ENCODE measurements at places on chromosomes 1 and 21.

DNA sequence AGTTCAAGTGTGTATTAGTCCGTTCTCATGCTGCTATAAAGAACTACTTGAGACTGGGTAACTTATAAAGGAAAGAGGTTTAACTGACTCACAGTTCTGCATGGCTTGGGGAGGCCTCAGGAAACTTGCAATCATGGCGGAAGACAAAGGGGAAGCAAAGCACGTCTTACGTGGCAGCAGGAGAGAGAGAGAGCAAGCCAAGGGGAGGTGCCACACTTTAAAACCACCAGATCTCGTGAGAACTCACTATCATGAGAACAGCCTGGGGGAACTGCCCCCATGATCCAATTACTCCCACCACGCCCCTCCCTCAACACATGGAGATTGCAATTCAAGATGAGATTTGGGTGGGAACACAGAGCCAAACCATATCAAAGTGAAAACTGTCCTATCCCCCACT, 4.1 kb upstream of the MIS18A start:
- no peak for ATAC-seq

DNA sequence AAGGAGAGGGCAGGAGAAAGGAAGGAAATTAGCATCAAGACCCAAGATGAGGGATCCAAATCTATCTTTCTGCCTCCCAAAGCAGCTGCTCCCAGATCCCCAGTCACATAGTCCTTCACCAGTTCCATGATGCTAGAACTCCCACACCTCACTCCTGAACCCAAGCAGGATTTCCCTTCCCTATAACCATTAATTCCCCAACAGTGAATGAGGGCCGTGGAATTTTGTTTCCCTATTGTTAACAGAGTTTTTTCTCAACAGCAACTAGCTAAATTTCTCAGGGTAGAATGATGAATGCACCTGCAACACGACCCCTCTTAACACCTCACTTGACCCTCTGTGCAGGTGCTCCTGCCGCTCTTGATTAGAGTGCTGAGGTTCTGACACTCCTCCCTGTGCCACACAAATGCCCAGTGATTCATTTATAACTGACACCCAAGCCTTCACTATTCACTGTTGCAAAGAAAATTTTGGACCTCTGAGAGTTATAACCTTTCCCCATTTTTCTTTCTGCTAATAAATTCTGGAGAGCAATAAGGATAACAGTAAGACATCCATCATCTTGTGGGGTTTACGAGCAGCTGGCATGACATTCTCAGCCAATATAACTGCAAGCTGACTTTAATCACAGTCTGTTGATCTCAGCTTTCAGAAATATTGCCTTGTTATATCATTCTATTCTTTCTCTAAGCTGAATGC, 25.4 kb upstream of the NPL start:
- no peak for ATAC-seq

- ATAC-seq: no peak
These were observed 206.8 kb downstream of the ZNF326 start for GRCh38 chr1:90201467-90202358.

DNA sequence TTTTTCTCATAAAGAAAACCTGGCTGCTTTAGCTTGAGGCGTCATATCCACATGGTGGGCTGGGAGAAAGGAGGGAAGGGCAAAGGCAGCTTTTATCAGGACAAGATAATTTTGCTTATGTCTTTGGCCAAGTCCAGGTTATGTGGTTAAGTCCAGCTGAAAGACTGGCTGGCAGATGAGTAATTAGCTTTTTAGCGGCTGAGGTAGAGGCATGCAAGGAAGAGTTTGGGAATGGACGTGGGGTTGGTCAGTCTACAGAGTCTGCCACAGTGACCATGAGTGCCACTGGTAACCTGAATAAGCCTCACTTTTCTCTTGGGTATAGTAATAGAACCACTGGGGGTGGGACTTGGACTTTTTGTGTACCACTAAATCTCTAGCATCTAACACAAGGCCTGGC, 39.8 kb downstream of the NEK7 start:
- no peak for ATAC-seq

DNA sequence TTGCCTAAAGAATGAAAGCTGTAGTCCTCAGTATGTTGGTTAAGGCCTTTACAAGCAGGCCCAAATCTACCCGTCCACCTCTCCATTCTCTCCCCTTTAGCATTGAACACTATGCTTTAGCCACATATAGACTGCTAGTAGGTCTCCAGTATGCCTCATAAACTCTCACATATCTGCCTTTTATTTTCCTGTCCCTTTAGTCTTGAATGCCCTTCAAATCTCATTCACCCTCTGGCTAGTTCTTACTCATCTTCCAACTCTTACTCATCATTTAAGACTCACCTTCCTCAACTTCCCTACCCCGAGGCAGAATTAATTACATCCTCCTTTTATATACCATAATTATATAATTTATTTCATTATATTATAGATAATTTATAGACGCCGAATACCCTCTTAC, 78.7 kb upstream of the TSPAN2 start:
- no peak for ATAC-seq

Data from activated CD4-positive, CD25-positive, alpha-beta regulatory T cell treated with anti-CD3 and anti-CD28 coated beads, Interleukin-2, amount 50 U/mL, for 24 hours (primary cell).